ENCODE measurements at places on chromosomes 1 and 21. TPM values are rescaled to one million over a fixed set of nuclear protein-coding genes. Genes with fewer than 3 reads are reported as not detected.

- DNase-seq = no peak
Observed at GRCh38 chr1:211335522-211336157, 9.0 kb downstream of the TRAF5 start.

GRCh38 chr1:114299331-114299975 lies 145.8 kb upstream of the SYT6 start:
- DNase-seq = no peak

DNA sequence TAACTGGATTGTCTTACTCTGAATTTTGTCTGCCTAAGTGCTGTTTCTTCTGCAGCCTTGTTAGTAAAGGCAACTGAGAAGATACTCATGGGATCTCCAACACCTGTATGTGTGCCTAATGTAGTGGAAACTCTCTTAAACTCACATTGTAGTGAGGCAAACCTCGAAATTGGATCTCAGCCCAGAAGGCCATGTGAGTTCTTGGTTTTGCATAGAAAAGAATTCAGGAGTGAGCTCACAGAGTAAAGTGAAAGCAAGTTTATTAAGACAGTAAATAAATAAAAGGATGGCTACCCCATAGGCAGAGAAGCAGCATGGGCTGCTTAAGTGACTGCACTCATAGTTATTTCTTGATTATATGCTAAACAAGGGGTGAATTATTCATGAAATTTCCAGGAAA lies 1344.7 kb downstream of the NCAM2 start:
- no peak for DNase-seq

DNA sequence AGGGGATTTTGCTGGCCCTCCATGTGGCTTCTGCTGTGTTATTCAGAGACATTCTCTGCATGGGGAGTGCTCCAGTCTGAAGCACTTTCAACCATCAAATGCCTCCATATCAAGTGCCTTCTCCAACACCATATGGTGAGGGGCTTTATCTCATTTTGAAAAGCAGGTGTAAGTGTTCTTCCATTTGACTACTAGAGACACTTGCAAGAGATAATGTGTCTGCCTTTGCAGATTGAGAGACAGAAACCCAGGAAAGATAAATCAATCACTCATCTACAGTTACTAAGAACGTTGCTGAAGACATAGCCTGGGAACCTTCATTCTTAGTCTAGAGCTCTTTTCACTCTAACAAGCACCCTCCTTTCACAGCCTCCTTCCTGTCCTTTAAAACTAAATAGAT lies 29.5 kb upstream of the REG4 start:
- DNase-seq = no peak

GRCh38 chr1:113279776-113280391 lies 110.4 kb upstream of the MAGI3 start:
- DNase-seq = no peak

DNA sequence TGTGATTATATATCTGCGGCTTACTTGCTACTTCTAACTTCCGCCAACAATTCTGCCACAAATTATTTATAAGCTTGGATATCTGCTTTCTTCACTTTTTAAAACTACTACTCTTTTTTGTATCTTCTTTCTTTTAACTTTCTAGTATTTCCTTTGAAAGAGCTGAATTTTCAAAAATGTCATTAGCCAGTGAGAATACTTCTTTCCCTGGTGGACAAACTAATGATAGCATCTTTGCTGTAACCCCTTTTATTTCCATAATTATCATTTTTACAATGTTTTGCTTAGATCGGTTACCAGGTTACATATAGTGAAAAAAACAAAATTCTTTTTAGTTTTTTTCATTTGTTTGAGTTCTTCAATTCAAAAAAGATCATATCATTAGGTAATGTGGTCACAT lies 355.9 kb upstream of the ADGRL4 start:
- DNase-seq = no peak

The CCT3 gene
- 499 TPM for total RNA-seq

The CFHR2 gene
- not detected for total RNA-seq

The CYP2J2 gene
- total RNA-seq = 3.2 TPM

The BRINP2 gene
- not detected for total RNA-seq

The SERPINC1 gene
- not detected for total RNA-seq

All from activated naive CD8-positive, alpha-beta T cell treated with anti-CD3 and anti-CD28 coated beads for 36 hours (primary cell).